Activated CD4-positive, alpha-beta T cell treated with anti-CD3 and anti-CD28 coated beads for 24 hours (primary cell): ENCODE measurements at places on chromosomes 4 and X.
A peak's percentile ranks its signal among the peaks of the same experiment; 100 is the strongest.

DNA sequence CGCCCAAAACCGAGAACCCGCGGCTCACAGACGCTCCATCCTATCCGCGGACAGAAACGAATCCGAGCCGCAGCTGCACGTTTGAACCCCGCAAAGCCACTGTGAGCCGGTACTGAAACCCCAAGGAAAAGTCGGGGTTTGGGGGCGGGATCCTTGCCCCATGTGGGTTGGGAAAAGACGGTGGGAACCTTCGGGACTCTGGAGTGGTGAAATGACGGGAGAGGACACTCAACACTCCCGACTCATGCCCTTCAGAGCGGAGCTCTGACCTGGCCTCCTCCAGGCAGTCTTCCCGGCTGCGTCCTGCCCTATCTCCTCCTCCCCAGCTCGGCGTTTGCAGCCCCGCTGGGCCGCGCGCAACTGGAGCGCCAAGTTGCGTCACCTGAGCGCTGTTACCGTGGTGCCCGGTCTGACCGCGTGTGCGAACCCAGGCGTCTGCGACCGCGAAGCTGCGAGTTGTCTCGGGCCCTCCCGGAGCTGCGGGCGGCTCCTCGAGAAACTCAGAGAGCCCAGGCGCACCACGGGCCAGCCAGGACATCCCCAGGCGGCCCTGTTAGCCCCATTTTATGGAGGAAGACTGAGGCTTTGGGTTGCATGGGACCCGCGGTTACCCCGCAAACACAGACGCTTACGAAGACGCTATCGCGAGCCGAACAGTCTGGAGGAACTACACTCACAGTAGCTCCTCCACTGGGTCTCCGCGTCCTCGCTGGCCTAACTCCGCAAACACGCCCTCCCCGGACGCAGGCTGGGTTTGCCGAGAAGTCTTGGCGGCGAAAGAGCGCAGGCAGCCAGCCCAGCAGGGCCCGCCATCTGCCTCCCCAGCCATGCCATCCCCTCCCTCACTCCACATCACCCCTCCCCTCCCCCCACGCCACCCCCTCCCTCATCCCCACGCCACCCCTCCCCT is 20.3 kb upstream of the HMX1 start:
- DNase-seq = no peak

- no peak for DNase-seq
These were observed 303.3 kb downstream of the FRMPD4 start for GRCh38 chrX:12441381-12442128.

DNA sequence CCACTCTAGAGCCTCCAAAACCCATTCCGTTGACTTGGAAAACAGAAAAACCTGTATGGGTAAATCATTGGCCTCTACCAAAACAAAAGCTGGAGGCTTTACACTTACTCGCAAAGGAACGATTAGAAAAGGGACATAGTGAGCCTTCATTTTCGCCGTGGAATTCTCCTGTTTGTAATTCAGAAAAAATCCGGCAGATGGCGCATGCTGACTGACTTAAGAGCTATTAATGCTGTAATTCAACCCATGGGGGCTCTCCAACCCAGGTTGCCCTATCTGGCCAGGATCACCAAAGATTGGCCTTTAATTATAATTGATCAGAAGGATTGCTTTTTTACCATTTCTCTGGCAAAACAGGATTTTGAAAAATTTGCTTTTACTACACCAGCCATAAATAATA is 60.8 kb downstream of the ZNF732 start:
- peak; percentile 49 for DNase-seq

GRCh38 chrX:21989384-21989783 is 42.7 kb upstream of the PHEX start:
- no peak for DNase-seq

GRCh38 chr4:146214238-146214637 is at the start of gene REELD1:
Gene REELD1, plus strand, starts transcription at chr4:146214538. Its CDS starts 2,415 bp downstream, at chr4:146216953.
- no peak for DNase-seq

GRCh38 chr4:17058536-17058915 is 160.1 kb upstream of the LDB2 start:
- no peak for DNase-seq

- no peak for DNase-seq
These were observed 48.9 kb upstream of the GATB start for GRCh38 chr4:151809716-151810115.

DNA sequence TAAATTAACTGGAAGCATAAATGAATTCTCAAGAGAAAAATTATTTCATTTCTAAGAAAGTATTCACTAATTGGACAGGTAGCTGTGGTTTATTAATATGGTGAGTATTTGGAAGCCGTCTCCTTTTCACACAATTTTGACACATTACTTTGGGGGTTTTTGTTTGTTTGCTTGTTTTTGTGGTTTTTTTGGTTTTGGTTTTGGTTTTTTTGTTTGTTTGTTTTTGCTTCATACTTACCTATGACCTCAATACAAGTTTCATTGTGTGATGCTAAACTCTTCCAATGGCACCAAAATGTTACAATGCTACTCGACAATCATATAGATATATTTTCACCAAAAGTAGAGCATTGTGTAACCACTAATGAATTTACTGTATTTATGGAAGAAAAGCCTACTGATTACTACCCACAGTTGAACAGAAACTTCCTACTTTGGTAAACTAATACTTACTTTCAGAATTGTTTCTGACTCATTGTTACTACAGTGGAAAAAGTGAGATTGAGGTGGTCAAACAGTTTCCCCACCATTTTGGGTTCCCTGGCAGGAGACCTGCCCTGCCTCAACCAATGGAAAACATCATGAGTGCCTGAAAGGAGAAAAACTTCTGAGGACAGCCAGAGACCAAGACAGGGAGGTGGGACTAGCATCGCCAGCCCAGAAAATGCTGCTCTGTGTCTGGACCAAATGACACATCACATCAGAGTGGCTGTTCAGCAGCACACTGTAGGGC is 443.1 kb downstream of the HNRNPD start:
- DNase-seq = no peak

DNA sequence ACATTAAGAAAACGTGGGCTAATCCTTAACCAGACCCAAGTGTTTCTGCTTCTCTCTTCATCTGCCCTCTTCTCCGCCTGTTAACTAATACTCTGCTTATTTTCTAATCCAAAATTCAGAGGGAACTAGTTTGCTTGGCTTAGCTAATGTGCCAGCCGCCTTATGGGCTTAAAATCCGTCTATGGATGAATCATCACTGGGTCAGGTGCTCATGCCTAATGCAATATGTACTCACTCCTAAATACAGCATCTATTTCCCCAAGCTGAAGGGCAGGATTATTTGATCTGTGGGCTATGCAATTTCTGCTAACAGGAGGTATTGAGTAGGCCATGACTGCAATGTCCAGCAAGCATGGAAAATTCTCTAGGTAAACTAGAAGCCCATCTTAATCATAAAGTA is 12.4 kb downstream of the DYNLT3 start:
- DNase-seq = no peak

DNA sequence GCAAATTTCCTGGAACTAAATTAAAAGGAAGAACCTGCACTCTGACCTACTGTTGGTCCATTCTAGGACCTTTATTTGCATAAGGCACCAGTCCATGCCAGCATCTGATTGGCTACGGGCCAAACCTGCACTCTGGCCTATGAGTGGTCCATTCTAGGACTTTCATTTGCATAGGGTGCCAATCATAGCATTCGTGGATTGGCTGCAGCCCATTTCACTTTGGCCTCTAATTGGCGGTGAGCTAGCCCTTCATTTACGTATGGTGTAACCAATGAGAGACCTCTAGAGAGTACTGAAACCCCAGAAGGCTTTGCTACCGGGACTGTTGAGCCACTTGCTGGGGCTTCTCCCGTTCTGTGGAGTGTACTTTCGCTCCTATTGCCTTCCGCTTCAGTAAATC is 6.1 kb upstream of the RNF175 start:
- no peak for DNase-seq

- no peak for DNase-seq
These were observed 22.6 kb upstream of the RBBP7 start for GRCh38 chrX:16892504-16893362.

- DNase-seq = no peak
These were observed 5.7 kb downstream of the SMIM20 start for GRCh38 chr4:25919676-25920075.

DNA sequence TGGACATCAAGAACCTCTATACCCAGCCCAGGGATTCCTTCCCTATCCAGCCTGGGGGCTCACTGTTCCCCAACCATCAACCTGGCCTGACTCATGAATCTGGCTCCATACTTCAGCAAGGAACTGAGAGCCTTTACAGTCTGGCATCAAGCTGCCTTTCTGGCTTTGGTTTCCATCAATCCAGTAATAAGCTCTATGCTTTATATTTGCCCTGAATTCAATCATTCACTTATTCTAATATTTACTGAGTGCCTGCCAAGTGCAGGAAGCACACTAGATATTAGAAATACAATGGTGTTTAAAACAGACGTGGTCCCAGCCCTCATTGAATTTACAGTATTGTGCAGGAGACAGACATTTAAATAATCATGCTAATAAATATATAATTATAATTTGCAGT is 114.8 kb upstream of the PLAC1 start:
- DNase-seq = no peak

DNA sequence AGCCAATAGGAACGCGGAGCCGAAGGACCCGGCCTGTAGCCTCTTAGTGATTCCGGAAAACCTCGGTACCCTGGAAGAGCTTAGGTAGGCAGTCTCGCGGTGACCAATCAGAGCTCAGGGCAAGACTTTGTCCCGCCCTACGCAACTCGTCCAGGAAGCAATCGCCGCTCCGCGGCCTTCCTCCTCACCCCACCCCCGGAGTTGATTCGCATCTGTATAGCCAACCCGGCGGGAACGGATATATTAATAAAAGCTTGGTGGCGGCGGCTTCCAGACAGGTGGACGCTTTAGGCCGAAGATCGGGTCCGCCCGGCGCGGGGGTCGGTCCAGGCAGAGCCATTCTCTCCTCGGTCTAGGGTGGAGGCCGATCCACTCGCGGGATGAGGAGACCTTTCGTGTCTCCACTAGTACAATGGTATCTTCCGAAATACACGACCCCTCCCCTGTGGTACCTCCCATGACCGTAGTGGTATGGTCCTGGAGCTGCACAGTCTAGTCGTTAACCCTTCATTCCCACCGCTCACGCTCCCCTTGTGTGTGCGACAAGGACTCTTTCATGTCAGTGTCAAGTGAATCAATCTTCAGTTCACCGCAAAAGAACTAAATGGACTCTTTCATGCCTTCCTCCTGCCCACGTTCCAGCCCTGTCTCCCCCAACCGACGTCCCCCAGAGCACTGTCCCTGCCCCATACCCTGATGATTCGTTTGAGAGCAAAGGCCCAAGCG is 24.2 kb upstream of the GLOD5 start:
- DNase-seq = peak; percentile 68

- DNase-seq = no peak
These were observed 20.3 kb downstream of the PLRG1 start for GRCh38 chr4:154529728-154530519.

DNA sequence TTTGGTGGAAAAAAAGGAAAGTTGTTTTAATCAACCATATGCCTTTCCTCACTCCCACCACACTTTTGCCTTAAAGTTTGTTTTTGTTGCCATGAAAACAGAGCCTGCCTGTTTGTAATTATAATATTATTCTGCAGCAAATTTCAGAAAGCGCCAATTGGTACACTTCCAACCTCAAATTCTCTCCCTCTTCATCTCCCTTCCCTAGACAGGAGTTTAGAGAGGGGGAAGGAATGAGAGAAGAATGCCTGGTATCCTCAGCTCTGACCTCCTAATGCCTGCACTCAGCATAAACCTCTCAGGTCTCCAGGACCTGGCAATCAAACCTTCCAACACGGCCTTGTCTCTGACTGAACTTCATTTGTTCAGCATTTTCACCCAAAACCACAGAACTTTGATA is 138.4 kb upstream of the HCCS start:
- no peak for DNase-seq

DNA sequence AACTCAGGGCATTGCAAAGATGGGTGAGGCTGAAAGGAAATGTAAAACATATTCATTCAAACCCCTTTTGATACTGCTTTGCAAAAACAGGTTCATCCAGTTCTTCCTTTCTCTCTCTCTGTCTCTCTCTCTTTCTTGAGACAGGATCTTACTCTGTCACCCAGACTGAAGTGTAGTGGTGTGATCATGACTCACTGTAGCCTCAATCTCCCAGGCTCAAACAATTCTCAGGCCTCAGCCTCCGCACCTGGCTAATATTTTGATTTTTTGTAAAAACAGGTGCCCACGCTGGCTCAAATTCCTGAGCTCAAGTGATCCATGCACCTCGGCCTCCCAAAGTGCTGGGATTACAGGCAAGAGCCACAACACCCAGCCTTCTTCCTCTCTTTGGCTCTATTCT is 15.6 kb upstream of the DCHS2 start:
- no peak for DNase-seq

DNA sequence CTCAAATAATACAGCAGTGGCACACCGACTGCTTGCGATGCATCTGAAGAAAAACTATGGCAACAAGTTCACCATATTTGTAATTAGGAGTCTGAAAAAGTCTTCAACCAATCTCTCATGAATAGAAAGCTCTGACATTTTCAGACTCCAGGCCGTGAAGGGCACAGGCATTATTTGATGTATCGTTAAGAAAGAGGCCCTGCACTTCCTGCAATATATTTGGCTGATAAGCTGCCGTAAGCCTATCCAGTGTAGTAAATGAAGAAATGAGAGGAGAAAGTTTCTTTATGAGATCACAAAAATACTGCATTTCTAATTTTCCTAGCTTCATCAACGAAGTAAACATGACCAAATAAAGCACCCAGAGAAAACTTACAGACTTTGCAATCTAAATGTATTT is 613.8 kb upstream of the TECRL start:
- DNase-seq = no peak

DNA sequence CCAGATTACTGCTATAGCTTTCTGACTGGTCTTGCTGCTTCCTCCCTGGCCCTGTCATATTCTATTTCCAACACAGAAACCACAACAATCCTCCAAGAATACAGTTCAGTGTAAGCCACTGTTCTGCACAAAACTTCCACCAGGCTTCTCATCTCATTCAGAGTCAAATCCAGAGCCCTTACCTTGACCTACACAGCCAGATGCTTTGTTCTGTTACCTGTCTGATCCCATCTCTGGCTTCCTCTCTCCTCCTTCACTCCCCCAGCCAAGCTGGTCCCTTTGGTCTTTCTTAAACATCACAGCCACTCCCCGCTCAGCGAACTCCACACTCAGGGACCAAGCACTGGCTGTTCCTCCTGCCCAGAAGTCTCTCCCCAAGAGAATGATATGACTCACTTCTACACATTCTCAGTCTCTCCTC is 84.8 kb upstream of the BMP2K start:
- DNase-seq = no peak

- DNase-seq = no peak
These were observed 213.0 kb upstream of the GK2 start for GRCh38 chr4:79621061-79621460.

- no peak for DNase-seq
These were observed 240.6 kb downstream of the AFAP1 start for GRCh38 chr4:7699031-7699430.
